ENCODE measurements at places on chromosomes 3 and 15.

DNA sequence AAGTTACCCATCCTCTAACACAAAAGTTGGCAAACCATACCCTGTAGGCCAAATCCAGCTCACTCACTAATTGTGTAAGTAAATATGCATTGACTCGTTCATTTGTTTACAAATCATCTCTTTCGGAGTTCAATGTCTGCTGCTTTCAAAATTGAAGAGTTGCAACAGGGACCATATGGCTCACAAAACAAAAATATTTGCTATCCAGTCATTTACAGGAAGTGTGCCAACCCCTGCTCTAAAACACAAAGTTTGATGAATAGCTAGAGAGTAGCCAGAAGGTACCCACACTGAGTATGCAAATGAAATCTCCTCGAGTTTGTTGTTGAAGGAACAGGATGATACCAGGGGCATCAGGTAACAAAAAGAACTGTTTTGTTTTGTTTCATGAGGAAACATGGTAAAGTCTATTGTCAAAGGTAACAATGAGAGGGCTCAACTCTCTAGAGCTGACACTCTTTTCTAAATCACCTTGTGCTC, 236.2 kb upstream of the THBS1 start:
- no peak for DNase-seq

DNA sequence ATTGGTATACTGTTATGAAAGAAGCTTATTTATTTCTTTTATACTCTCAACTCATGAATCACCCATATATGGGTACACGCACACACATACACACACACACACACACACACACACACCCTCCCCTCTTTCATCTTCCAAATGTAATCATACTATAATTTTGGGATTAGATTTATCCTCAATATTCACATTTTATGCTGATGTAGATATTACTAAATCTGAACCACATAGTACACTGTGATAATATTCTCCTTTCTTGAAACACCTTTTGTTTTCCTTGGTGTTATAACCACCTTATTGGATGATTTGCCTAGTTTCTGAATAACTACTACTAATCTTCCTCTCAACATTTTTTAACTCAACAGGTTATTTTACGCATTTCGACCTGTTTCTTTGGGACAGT, 8.1 kb upstream of the GHSR start:
- DNase-seq, result no peak

DNA sequence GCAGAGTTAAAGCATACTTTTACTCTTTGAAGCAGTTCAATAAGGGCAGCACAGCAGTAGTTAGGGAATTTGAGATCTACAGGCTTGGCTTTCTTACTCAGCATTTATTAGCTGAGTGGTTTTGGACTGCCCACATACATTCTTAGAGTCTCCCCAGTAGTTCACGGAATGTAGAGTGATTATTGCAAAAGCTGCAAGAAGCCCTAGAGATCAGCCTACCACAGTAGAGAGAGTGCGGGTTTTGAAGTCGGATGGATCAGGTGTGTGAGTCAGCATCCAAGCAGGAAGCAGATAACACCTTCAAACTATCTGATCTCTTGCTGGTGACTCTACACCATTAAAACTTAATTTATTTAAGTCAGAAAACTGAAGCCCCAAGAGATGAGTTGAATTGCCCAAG, 171.9 kb downstream of the SYNPR start:
- DNase-seq, result peak; percentile 39

DNA sequence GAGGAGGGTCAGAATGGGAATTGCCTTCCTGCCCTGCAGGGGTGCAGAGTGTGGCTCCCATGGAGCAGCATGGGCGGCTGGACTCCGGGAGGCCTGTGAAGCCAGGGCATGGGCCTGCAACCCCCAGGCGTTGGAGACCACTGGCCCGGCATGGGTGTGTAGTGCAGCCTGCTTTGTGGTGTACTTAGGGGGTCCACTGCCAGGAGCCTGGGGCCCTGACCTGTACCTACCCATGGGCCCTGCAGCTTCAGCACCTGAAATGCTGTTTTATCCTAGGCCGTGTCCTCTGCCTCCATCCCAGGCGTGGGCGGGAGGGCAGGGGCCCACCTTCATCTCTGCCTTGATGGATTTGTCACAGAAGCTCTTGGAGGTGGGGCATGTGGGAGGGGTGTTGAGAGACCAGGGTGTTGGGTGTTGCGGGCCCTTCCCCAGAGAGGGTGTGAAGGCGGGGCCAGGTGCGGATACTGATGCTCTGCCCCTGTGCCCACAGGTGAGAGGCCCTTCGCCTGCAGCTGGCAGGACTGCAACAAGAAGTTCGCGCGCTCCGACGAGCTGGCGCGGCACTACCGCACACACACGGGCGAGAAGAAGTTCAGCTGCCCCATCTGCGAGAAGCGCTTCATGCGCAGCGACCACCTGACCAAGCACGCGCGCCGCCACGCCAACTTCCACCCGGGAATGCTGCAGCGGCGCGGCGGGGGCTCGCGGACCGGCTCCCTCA, 45.0 kb downstream of the KLF13 start:
- no peak for DNase-seq

DNA sequence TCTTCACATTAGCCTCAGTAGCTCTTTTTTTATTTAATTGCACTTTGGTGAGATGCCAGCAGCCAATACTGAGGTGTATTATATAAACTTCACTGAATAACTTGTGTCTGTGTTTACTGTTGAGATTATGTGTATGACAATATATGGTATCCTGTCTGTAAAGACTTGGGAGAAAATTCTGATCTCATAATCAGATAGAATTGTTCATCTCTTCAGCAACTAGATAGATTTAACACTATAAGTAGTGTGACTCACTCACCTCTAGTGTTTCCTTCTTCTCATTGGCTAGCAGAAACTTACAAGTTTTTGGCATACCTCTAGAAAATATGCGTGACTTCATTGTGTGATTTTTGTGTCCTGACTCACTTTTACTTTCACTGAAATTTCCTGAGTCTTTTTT, 67.6 kb upstream of the TGFBR2 start:
- DNase-seq, result peak; percentile 92

DNA sequence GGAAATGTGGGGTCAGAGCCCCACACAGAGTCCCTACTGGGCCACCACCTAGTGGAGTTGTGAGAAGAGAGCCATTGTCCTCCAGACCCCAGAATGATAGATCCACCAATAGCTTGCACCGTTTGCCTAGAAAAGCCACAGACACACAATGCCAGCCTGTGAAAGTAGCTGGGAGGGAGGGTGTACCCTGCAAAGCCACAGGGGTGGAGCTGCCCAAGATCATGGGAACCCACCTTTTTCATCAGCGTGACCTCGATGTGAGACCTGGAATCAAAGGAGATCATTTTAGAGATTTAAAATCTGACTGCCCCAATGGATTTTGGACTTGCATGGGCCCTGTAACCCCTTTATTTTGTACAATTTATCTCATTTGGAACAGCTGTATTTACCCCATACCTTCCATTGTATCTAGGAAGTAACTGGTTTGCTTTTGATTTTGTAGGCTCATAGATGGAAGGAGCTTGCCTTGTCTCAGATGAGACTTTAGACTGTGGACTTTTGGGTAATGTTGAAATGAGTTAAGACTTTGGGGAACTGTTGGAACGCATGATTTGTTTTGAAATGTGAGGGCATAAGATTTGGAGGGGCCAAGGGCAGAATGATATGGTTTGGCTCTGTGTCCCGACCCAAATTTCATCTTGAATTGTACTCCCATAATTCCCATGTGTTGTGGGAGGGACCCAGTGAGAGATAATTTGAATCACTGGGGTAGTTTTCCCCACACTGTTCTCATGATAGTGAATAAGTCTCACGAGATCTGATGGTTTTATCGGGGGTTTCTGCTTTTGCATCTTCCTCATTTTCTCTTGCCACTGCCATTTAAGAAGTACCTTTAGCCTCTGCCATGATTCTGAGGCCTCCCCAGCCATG, 49.0 kb downstream of the CD200 start:
- no peak for DNase-seq

GRCh38 chr15:41892621-41893421, 1.0 kb downstream of the SPTBN5 start:
- peak; percentile 71 for DNase-seq

All from kidney tubule cell (primary cell).